ENCODE measurements at places on chromosomes 6 and 20.
A peak's percentile ranks its signal among the peaks of the same experiment; 100 is the strongest.

GRCh38 chr6:156980515-156980914 is 203.3 kb downstream of the ARID1B start:
- no peak for DNase-seq

- DNase-seq = no peak
Observed at GRCh38 chr6:89928604-89929003, 34.3 kb downstream of the GJA10 start.

- no peak for DNase-seq
Observed at GRCh38 chr6:79469376-79470246, 67.6 kb downstream of the LCA5 start.

DNA sequence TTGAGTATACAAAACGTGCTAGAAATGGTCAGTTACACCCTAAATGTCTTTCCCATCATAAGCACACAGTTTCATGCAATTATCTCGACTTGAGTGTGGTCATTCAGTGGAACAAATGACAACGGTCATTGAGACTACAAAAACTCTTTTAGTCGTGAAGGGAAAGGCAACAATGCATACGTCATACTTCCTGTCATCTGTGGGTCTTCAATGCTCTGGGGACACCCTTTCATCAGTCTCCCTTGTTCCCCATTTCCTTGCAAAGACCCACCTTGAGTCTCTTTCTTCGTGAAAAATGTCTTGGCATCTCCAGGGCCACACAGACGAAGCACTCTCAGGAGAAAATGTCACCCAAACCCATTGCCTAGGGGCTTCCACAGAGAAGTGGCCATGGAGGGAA is 238.5 kb downstream of the GMPR start:
- no peak for DNase-seq

GRCh38 chr6:137761072-137761471 is 106.0 kb upstream of the TNFAIP3 start:
- DNase-seq = no peak

- DNase-seq = no peak
Observed at GRCh38 chr20:58129721-58130151, 98.7 kb downstream of the ANKRD60 start.

DNA sequence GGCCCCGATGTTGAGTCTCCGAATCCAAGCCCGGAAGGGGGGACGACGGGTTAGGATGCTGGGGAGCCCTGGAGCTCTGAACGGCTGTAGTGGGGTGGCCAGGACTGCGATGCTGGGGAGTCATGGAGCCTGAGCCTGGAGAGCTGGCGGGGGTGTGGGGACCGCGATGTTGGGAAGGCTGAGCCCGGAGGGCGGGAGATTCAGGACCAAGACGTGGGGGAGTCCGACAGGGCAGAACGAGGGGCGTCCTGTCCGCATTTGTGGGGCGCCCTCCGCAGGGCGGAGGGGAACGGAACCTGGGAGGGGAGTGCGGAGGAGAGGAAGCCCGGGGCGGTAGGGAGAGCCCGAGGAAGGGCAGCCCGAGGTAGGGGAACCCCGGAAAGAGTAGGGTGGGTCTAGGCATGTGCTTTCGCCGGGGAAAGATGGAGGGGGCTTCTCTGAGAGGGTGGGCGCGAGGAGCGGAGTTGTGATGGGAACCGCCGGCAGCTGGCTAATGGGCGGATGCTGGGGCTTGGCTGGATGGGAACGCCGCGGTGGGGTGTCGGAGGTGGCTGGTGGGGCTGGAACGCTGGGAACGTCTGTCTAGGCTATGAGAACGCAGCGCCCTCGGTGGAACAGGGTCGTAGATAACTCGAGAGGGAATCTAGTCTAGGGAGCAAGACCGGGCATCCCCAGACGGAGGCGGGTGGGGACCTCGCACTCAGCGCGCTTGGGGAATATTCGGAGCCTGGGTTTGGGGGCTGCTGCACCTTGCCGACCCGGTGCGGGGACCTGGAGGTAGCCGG is 684 bp downstream of the PAQR8 start:
- peak; percentile 37 for DNase-seq

- no peak for DNase-seq
Observed at GRCh38 chr6:50817646-50817950, 1.1 kb upstream of the TFAP2B start.

DNA sequence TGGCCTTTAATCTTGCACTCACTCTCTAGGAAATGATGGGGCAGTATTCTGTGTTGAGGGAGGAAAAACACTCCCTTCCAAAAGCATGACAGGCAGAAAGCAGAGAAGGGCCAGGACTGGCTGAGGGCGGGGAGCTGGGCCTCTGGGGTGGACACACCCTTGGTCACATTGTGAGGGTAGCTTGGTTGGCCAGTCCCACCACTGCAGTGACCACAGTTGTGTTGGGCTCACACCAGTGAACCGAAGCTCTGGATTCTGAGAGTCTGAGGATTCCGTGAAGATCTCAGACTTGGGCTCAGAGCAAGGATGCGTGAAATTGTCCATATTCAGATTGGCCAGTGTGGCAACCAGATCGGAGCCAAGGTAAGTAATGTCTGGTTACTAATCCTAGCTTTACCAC is at the start of gene TUBB1:
TSS of gene TUBB1 (plus strand) at position 213 of the 400 bp plus-strand sequence. CDS start at position 307, 94 bp downstream.
- no peak for DNase-seq

GRCh38 chr20:48332555-48332954 is 495.2 kb downstream of the PREX1 start:
- no peak for DNase-seq

GRCh38 chr20:33709398-33709797 is 10.7 kb downstream of the PXMP4 start:
- no peak for DNase-seq

GRCh38 chr6:163897030-163897429 is 482.5 kb downstream of the QKI start:
- DNase-seq = no peak

DNA sequence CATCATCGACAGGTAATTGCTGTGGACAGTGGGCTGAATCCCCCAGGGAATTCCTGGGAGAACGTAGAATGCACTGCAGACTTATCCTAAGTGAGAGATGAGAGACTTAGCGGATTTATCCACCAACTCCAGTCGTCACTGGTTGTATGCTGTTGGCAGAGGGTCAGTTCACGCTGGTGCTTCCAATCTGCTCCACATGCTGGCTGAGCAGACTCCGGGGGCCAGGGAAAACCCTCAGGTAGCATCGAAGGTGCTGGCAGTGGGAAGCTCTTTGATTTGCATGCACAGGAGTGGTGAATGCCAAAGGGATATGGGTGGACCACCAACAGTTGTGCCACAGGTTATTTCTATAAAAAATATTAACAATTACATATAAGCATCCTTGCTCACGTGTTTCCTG is 20.2 kb downstream of the TTLL9 start:
- no peak for DNase-seq

GRCh38 chr6:154329350-154330170 is 27.0 kb downstream of the IPCEF1 start:
- DNase-seq = no peak

GRCh38 chr6:31419842-31420241 is 16.4 kb downstream of the MICA start:
- no peak for DNase-seq

- no peak for DNase-seq
Observed at GRCh38 chr6:13846841-13847240, 32.5 kb upstream of the MCUR1 start.

DNA sequence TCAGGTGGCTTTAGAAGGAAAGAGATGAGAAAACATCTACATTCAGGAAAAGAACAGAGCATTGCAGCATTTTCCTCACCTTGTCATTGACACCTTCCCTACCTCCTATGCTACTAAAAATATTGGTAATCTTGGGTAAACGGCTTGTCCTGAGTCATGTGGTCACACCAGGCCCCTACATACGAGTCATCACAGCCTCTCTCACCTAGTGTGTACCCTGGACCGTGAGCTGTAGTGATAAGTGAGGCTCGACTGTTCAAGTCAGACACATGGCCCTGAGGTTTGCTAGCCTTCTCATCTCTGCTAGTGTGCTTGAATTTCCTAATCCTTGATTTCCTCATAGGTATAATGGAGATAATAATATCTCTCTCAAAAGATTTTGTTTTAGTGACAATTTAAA is 29.6 kb upstream of the TMEM244 start:
- no peak for DNase-seq

DNA sequence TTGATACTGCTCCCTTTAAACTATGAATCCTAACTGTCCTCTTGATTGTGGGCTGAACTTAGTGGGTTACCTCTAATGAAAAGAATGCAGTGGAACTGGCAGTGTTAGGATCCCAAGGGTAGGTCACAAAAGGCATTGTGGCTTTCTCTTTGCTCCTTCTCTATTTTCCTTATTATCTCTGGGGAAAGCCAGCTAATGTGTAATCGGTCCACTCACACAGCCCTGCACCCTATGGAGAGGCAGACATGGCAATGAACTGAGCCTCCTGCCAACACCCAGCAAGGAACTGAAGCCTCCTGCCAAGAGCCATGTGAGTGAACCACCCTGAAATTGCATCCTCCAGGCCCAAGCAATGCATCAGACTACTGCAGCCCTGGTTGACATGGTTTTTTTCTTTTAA is 24.6 kb upstream of the ZNF133 start:
- DNase-seq = no peak

DNA sequence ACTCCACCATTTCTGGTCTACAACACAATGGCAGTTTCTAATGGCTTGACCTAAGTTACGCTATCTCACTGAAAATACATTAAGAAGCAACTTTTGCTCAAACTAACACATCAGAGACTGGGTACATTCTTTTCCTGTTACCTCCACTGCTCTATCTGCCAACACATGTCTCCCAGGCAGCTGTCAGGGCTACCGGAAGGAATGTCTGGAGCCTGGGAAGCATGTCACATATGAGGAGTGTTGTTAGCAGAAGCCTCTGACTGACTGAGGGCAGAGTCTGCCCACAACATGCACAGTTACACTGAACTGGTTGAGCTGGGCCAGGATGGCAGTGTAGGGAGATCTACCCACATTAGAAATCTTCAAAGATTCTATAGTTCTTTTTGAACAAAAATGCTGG is 264.5 kb downstream of the KIF16B start:
- no peak for DNase-seq

GRCh38 chr6:95227351-95227750 is 350.0 kb upstream of the MANEA start:
- no peak for DNase-seq

DNA sequence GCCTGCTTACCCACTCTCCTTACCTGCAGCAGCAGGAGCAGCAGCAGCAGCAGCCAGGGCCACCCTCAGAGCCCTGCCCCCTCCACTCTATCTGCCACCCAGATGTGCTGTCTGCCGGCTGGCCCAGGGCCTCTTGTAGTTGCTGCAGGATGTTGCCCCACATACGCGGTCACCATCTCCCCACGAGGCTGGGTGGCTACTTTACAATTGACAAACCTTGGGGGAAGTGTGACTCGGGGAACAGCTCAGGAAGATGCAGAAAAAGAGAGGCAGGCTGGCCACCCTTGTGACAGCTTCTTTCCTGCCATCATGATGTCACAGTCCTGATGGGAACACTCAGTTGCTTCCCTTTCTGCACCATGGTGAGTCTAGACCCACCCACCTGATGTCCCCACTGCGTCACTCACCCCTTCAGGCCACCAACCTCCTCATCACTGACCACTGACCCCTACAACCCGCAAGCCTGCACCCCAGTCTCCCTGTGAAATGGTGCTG is 14.5 kb downstream of the TREM1 start:
- DNase-seq = peak; percentile 88

GRCh38 chr6:132961122-132961521 is 146.8 kb downstream of the RPS12 start:
- no peak for DNase-seq

DNA sequence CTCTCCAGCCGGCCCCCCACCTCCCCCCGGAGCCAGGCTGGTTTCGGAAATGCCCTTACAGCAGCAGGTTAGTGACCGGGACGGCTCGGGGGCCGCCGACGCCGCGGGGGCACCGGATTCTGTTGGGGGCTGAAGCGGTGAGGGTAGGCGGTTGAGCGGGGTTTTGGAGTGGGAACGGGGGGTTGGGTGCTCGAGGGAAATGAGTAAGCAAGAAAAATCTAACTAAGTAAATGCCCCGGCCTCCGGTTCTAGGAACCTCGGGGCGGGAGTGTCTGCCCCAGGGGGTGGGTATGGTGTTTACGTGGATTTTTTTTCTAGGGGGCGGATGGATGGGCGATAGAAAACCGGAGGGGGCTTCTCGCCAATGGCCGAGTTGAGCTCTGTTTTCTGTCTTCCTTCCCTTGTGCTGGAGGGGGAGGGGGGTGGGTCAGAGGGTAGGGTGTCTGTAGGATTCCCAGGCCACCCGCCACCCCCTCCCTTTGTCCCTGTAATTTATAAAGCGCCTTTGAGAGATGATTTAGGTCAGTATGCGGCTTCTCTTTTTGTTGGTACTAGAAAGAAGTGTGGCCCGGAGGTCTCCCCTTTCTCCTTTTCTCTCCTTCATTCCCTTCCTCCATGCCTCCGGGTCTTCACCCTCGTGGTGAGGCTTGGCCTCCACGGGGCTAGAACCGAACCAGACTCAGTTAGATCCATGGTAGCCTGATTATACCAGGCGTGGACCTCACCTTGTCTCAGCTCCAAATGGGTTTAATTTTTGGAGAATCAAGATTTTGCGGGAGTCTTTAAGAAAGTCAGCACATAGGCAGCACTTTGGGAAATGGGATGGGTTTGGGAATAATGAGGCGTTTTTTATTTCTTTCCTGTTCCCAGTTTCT is 2.3 kb downstream of the E2F3 start:
- peak; percentile 16 for DNase-seq
